ENCODE measurements at places on chromosomes 1 and 21. TPM values are rescaled to one million over a fixed set of nuclear protein-coding genes. Genes with fewer than 3 reads are reported as not detected.

Gene EDEM3
- total RNA-seq, result 13.7 TPM

Gene ZNF683
- not detected for total RNA-seq

Gene MSH4
- total RNA-seq, result 0.49 TPM

Gene DNASE2B
- not detected for total RNA-seq

Gene OR2T33
- total RNA-seq, result not detected

Gene CTXND2
- not detected for total RNA-seq

Gene TMEM269
- 0.68 TPM for total RNA-seq

Gene S100A1
- total RNA-seq, result 18.1 TPM
